ENCODE measurements at places on chromosomes 3 and 15. TPM values are rescaled to one million over a fixed set of nuclear protein-coding genes. Genes with fewer than 3 reads are reported as not detected.

OR5K2 gene
- 0.53 TPM for polyA plus RNA-seq

ZPLD1 gene
- 0.82 TPM for polyA plus RNA-seq

ACKR4 gene
- 1.7 TPM for polyA plus RNA-seq

GPR27 gene
- polyA plus RNA-seq: 8.5 TPM

GADL1 gene
- 2.6 TPM for polyA plus RNA-seq

MME gene
- 446 TPM for polyA plus RNA-seq

NR2F2 gene
- 312 TPM for polyA plus RNA-seq

ACP3 gene
- 84.6 TPM for polyA plus RNA-seq

KLF15 gene
- polyA plus RNA-seq: 10.0 TPM

IL1RAP gene
- 27.4 TPM for polyA plus RNA-seq

SSUH2 gene
- polyA plus RNA-seq: 3.8 TPM

TAMM41 gene
- 16.7 TPM for polyA plus RNA-seq

GOLGA6L7 gene
- polyA plus RNA-seq: 0.08 TPM

GRAMD2A gene
- polyA plus RNA-seq: 7.8 TPM

CCR2 gene
- 2.1 TPM for polyA plus RNA-seq

ZNF619 gene
- polyA plus RNA-seq: 7.3 TPM

MYL3 gene
- 22.2 TPM for polyA plus RNA-seq

MORC1 gene
- polyA plus RNA-seq: 0.49 TPM

CNTN3 gene
- polyA plus RNA-seq: 5.5 TPM

LRCH3 gene
- polyA plus RNA-seq: 36.0 TPM

ROBO1 gene
- polyA plus RNA-seq: 133 TPM

AHSG gene
- polyA plus RNA-seq: 0.69 TPM

PPCDC gene
- polyA plus RNA-seq: 13.7 TPM

TLR9 gene
- not detected for polyA plus RNA-seq

SLMAP gene
- 50.1 TPM for polyA plus RNA-seq

CFAP91 gene
- 15.0 TPM for polyA plus RNA-seq

GOLGA6D gene
- polyA plus RNA-seq: not detected

GRK7 gene
- polyA plus RNA-seq: not detected

SNX22 gene
- polyA plus RNA-seq: 0.83 TPM

GUCA1C gene
- 0.21 TPM for polyA plus RNA-seq

A4GNT gene
- 0.96 TPM for polyA plus RNA-seq

CELSR3 gene
- 0.74 TPM for polyA plus RNA-seq

SAXO2 gene
- 6.1 TPM for polyA plus RNA-seq

FGF12 gene
- polyA plus RNA-seq: 9.8 TPM

GP9 gene
- 2.2 TPM for polyA plus RNA-seq

PEX11A gene
- 20.4 TPM for polyA plus RNA-seq

APEH gene
- 147 TPM for polyA plus RNA-seq

TMCO5A gene
- not detected for polyA plus RNA-seq

GOLGA8J gene
- 0.56 TPM for polyA plus RNA-seq

BFSP2 gene
- polyA plus RNA-seq: 0.50 TPM

SLC25A20 gene
- 21.5 TPM for polyA plus RNA-seq

UPK1B gene
- 8.6 TPM for polyA plus RNA-seq

FSTL1 gene
- polyA plus RNA-seq: 582 TPM

CIB2 gene
- polyA plus RNA-seq: 33.0 TPM

CYP19A1 gene
- 0.21 TPM for polyA plus RNA-seq

VILL gene
- 10.0 TPM for polyA plus RNA-seq

HHLA2 gene
- polyA plus RNA-seq: 33.8 TPM

PLSCR2 gene
- 1.00 TPM for polyA plus RNA-seq

LPP gene
- polyA plus RNA-seq: 24.5 TPM

MNS1 gene
- polyA plus RNA-seq: 36.7 TPM

ARNT2 gene
- polyA plus RNA-seq: 68.3 TPM

Data from right renal cortex interstitium (tissue), 3 donors.